ENCODE measurements at places on chromosomes 16 and 17.

GRCh38 chr16:75108792-75109731 lies 7.5 kb downstream of the LDHD start:
- DNase-seq = no peak

GRCh38 chr17:19004421-19005136 lies at the start of gene FAM83G:
FAM83G (minus strand) TSS chr17:19004764; CDS start chr17:19004041, 723 bp downstream.
- DNase-seq = peak; percentile 70

DNA sequence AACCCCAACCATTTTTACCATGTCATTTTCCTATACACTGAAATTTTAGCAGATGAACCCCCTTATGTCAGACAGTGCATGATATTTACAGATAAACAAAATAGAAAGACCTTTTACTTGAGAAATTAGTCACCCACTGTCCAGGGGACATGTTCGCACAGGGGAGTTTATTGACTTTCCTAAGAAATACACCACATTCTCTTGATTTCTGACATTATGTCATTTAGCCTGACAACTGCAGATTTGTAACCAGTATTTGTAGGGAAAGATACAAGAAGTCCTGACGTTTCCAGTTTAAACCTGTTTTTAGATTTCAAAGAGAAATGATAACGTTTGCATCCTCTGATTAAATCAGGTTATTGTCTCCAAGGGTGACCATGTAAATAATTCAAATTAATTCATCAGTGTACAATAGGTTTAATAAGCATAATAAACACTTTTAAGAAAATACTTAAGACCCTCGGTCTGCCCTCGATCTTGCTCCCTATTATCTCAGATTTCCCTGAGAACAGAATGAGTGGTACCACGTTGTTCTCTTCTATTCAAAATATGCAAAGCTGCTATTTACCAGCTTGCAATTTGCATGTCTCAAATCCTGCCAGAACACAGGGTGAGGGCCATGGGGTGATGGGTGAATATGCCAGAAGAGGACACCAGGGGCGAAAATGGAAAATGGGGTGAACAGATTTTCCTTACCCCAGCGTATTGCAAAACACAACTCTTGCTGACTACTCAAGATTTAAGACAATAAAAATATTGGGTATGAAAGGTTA lies 2.1 kb upstream of the LYRM9 start:
- no peak for DNase-seq

DNA sequence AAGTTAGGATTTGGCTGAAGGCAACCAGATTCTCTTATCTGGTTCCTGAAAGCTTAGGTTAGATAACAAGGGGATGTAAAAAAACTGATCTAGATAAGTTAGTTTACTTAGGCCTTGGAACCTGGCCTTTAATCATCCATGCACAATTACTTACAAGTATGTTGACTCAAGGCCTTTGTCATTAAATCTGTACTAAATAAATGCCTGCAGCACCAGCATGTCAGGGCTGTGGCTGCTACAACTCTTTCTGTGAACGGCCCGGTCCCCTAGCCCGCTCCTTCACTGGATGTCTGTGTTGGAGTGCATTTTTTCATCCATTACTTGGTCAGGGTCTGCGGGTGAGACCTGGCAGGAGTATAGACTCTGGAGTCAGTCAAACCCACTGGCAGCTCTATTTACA lies 48.4 kb upstream of the ALDH3A1 start:
- DNase-seq = no peak

DNA sequence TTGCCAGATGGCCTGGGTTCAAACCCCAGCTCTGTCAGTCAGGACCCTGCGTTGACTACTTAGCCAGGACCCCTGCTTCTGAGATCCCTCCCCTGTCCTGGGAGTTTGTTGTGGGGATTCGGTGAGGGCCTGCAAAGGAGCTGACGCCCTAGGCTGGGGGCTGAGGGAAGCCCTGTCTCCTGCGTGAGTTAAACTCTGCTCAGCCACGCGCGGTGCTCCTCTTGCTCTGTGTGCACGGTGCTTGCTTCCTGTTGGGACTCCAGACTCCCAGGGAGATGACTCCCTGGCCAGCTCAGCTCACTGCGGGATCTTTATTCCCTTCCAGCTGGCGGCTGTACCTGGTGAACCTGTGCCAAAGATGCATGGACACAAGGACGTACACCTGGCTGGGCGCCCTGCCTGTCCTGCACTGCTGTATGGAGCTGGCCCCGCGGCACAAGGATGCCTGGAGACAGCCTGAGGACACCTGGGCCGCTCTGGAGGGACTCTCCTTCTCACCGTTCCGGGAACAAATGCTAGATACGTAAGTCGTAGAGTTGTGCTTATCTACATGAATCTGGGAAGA lies 37.4 kb downstream of the RNF213 start:
- no peak for DNase-seq

- DNase-seq = peak; percentile 66
These were observed 18.7 kb upstream of the BEAN1 start for GRCh38 chr16:66408163-66409048.

GRCh38 chr16:85430523-85431421 lies 182.3 kb upstream of the GSE1 start:
- no peak for DNase-seq

All from naive thymus-derived CD4-positive, alpha-beta T cell (primary cell).